ENCODE measurements at places on chromosomes 3 and 15.

DNA sequence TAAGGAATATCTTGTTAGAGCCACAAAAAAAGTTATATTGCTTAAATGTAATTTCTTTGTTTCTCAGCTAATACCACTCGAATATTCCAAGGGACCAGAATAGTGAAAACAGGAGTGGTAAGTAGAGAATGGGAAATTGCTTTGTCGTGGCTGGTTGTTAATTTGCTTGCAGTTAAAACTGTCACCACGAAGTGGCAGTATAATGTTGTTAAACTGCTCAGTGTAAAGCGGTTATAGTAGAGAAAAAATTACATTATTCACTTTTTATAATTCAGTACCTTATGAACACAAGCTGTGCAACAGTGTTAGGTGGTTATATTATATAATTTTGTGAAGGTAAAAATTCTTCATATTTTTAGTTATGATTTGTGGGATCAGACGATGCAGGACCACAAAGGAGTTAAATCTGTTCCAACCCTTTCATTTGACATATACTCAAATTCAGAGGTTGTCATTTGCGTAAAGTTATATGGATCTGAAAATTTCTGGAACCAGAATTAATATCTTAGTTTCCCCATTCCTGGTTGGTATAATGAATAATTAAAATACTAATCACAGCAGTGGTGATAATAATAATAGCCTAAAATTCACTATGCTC lies 171.8 kb downstream of the FEZF2 start:
- DNase-seq, result peak; percentile 52

- DNase-seq, result peak; percentile 67
Observed at GRCh38 chr3:177050501-177051237, 146.6 kb downstream of the TBL1XR1 start.

- DNase-seq, result peak; percentile 40
Observed at GRCh38 chr15:64813075-64813474, 12.4 kb downstream of the PIF1 start.

GRCh38 chr3:110174908-110175307 lies 837.6 kb upstream of the DPPA4 start:
- DNase-seq, result peak; percentile 10

GRCh38 chr15:69209661-69210060 lies 49.2 kb downstream of the GLCE start:
- DNase-seq, result no peak

- peak; percentile 49 for DNase-seq
Observed at GRCh38 chr3:119639494-119640350, 20.7 kb downstream of the POPDC2 start.

- DNase-seq, result no peak
Observed at GRCh38 chr3:54366007-54366750, 243.8 kb downstream of the CACNA2D3 start.

DNA sequence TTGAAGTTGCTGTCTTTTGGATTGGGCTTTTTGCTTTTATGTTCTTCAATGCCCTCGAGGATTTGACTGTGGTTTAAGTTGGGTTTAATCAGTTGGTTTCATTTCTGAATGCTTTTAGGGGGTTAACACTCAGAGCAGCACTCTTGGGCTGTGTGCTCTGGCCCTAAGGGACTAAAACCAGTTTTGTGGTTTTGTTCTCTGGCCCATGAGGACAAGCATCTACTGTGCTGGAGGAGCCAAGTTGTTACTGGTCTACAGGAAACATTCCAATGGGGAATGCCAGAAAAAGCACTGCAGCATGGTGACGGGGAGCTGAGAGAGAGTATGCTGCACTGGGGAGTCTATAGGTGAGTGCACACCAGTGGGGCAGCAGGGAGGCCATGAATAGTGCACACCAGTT lies 596.9 kb downstream of the ZBBX start:
- no peak for DNase-seq

GRCh38 chr3:128456776-128457715 lies 9.6 kb downstream of the DNAJB8 start:
- DNase-seq, result no peak

- no peak for DNase-seq
Observed at GRCh38 chr15:74828835-74829234, 2.4 kb downstream of the CPLX3 start.

Measured in fibroblast of mammary gland (primary cell).